ENCODE measurements at places on chromosomes 6 and 20.

GRCh38 chr6:149031859-149032598 is 285.2 kb downstream of the UST start:
- DNase-seq = no peak

DNA sequence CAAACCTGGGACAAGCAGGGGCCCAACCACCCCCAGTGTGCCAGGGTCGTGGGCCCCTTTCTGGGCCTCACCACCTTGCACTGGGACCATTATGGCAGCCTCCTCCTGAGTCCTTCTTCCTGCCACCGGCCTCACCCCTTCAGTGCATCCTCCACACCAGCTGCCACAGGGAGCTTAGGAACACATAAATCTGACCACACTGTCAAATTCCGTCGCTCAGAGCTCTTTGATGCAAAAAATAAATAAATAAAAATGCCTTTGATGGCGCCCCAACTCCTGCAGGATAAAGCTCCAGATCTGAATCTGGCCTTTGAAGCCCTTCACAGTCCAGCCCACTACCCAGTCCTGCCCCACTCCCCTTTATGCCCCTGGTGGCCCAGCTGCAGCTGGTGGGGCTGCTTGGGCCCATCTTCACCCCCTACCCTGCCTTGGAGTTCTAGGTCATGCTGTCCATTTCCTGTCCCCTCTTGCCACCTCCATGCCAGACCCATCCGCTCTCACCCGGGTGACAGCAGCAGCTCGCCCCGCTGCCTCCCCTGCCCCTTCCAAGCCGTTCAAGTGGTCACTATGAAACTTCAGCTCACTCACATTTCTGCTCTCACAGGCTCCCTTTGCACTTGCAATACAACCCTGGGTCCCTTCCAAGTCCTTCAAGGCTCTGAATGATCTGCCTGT is 16.0 kb downstream of the MYH7B start:
- DNase-seq = no peak

DNA sequence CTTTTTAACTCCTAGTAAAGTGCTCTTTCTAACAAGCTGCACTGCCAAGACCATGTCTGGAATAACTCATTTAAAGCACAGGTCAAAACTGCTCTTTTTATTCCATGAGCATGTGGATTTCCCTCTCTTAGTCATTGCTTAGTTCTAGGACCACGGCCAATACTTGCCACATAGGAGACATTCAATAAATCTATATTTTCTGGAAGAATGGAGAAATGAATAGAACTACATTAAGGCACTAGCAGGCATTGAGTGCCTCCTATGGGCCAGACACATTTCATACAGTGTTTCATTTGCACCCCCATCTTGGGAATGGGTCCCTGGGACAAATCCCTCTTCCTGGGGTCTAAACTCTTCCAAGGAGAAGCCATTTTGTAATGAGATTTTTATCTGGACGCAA is 552.8 kb upstream of the CITED2 start:
- DNase-seq = no peak

DNA sequence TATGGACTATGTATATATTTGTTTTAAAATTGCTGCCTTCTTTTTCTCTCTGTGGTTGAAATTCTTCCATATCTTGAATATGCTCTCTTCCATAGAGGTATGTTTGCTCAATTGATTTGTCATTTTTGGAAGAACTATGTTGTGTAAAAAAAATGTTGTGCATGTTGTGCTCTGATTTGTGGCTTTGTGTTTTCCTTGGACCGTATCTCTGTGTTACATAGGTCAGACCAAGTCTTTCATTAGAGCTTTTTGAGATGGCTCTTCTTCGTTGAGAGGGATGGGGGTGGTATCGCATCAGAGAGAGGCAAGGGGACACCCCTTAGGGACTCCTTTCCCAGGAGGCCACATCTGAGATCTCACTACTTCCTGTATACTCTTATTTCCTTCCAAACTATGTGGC is 43.8 kb downstream of the TMEM244 start:
- no peak for DNase-seq

GRCh38 chr6:32627831-32628230 is 9.4 kb upstream of the HLA-DQA1 start:
- peak; percentile 87 for DNase-seq

DNA sequence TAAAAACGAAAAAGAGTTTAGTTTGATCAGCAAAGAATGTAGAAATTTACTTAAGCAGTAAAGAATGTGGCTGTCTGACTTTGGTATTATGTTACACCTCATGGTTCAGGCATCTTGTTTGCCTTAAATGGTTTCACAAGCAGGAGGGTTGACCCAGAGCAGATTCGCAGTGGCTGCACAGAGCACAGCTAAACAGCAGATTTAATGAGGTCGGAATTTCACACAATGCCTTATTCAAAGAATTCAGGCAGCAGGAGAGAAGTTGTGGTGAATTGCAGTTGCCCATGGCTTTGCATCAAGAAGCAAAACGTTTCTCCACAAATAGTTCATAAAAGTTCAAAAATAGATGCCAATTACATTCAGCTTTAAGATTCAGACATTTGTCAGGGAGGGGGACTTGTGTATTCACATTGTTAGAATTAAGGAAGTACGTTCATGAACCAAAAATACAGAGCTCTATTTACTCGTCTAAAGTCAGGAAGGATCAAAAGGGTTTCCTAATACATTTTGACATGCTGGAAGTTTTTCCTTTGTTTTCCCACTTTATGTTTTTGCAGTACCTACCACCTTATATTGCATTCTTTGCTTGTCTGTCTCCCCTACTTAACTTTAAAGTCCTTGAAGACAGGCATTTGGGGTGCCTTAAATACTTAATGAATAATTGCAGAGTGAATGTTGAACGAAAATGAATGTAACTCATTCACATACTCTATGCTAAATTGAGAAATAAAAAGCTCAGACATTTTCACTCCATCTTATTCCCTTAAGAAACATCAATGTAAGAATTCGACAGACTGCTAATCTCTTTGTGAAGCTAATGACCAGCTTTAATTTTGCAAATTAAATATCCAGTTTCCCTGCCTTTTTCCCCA is 1163.6 kb upstream of the CITED2 start:
- DNase-seq = no peak

GRCh38 chr6:116877743-116878142 is 701 bp downstream of the RFX6 start:
- DNase-seq = no peak

DNA sequence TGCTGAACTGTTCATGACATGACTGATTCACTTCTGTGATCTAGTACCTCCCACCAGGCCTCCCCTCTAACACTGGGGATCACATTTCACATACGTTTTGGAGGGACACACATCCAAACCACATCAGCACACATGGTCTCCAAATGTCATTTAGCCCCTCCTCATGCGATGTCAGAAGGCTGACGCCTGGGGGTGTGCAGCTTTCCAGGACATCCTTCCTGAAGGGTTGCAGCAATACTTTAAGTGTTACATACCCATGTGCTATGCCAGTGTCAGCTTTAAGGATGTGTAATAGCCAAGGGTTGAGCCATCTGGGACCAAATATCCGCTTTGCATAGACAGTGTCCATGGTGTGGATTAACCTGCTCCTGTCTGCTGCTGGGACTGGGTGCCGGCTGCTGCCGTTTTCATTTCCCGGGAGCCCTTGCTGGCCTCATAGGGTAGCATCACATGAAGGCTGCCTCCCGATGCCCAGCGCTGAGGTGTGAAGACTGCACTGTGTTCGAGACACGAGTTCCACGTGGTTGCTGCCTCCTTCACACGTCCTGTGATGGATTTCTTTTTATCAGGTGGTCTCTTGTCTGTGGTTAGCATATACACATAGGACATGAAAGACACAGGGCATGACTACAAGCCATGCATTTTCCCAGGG is 219.0 kb downstream of the THBS2 start:
- DNase-seq = no peak

- no peak for DNase-seq
These were observed 46.9 kb upstream of the TRERF1 start for GRCh38 chr6:42498473-42499128.

DNA sequence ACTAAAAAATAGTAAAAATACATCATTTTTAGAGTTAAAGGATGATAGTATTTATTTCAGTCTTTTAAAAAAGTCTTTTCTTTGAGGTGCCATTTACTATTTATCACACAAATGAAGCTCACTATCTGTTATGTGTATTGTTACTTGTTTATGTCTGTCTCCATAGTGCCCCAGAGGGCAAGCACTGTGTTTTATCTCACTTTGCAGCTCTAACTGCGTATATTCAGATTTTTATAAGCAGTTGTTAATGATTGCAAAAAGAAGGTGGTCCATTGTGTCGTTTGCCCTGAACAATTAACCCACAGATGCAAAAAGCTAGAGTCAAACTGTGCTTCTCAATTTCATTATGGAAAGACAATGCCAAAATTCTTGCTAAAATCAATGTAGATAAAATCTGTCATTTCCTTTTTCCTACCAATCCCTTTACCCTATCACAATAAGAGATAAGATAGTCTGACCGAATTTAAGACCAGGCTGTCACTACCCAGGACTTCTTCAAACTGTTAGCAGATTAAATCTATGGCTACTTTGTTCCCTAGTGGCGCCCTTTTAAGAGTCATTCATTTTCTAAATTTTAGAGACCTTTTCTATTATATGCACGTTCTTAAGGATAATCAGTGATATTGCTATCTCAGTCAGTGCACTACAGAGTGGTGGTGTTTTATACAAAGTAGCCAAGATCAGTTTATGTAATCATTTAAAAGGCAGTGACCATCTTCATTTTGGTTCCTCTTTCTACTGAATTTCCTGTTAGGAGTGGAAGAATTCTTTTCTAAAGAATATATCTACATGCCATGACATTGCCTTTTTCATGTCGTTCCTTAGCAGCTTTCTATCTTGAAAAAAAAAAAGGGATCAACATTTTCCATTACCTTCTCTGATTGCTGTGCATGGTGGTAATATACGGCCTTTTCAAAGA is 133.1 kb upstream of the PRDM1 start:
- DNase-seq = no peak

DNA sequence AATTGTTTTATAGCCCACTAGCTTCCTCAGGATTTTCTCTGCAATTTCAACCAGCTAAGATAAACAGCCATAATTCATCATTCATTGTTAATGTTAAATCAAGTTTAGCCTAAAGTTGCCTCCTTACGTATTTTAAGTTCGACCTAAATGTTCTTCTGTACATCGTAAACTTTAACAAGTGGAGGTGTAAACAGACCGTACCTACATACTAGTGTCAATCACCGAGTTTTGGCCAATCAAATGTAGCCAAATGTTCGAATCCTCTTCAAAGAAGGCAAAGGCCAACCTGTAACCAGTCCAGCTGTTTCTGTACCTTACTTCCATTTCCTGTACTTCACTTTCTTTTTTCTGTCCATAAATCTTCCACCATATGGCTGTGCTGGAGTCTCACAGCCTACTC is 13.5 kb downstream of the MBOAT1 start:
- no peak for DNase-seq

DNA sequence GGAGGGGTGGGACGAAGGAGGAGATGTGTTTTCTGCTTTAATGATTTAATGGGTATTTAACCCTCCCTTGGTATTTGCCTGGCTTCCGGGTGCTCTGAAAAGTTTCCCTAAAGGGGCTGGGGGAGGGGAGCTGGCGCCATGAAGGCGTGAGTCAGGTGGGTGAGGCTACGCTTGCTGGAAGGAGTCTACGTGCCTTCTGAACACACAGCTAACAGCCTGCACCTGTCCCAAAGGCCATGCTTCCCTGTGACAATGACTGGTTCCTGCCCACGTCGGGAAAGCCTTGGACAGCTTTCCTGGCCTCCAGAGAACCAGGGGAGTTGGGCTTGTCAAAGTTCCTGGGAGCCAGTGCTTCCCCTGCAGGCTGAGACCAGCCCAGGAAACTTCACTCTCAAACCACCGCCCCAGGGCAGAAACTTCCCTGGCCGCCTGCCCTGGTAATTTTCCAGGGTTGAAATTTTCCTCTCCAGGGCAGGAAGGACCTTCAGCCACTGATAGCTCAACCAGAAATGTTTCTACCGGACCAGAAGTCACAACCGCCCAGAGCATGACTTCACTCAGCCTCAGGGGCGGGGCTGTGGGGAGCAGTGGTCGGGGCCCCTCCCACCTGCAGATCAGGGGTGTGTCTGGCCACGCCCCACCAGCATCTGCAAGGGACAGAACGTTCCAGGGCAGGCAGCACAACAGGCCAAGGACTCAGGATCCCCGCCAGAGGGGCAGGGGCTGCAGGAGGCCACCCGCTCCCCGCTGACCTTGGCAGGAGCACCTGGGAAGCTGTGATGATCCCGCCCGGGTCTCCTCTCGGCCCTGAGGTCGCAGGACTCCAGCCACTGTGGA is 18.6 kb upstream of the SLCO4A1 start:
- peak; percentile 96 for DNase-seq

DNA sequence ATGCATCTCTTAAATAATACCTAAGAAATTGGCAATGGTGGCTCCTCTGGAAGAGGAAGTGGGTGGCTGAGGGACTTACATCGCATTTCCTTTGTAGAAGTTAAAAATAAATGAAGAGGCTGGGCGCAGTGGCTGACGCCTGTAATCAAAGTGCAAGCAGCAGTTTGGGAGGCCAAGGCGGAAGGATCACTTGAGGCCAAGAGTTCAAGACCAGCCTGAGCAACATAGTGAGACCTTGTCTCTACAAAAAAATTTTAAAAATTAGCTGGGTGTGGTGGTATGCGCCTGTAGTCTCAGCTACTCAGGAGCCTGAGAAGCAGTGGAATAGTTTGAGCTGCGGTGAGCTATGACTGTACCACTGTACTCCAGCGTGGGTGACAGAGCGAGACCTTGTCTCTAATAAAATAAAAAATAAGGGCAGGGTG is 12.2 kb upstream of the NCOA3 start:
- peak; percentile 65 for DNase-seq

DNA sequence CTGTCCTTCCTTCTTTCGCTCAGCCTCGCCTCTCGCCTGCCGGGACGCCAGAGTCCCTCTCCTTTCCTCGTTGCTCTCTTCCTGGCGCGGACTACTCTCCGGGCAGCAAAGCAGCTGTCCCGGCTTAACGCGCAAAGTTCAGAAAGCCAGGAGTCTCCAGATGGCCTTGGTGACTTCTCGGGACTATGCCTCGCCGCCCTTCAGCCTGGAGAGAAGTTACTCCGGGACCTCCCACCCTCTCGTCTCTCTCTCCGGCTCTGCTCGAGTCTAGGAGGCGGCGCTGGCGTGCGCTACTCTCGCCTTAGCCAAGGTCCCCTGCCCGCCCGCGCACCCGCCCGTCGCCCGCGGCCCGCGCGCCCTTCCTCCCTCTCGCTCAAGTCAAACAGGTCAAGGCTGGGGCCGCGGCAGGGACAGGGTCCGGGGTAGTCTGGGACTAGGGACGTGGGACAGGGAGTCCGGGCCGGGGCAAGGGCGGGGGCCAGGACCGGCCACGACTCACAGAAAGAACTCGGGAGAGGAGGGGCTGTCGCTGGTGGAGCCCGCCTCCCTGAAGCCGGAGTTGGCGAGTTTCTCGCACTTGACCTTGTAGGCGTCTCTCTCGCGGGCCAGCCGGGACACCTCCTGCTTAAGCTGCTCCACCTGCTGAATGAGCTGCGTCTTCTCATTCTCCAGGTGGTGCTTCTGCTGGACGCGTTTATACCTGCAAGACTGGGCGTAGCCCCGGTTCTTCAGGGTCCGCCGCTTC is 1.5 kb downstream of the MAFB start:
- no peak for DNase-seq

GRCh38 chr20:38649275-38649891 is 47.8 kb downstream of the ARHGAP40 start:
- peak; percentile 40 for DNase-seq
